ENCODE measurements at places on chromosomes 11 and 22.

- DNase-seq, result no peak
These were observed 11.2 kb upstream of the MDK start for GRCh38 chr11:46370253-46370652.

DNA sequence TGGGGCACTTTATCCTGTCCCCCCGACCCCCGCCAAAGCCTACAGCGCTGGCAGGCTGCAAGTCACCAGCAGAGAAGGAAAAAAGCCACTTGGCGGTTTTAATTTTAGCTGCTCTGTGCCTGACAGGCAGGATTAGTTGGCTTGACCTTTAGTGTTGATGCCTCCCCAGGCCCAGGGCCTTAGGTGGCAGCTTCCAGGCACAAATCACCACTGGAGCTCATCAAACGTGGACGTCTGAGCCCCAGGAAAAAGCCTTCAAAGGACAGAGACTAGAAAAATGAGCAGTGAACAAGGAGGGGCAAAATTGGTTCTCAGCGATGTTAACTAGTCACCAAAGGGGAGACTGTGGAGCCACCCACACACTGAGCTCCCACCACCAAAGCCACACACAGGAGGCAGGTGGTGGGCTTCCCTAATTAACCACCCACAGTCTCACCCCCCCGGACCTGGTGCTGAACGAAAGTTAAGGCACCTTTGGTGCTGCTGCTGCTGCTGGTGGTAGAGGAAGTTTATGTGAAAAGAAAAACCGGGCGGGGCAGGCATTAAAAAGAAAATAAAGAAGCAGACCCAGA lies 4.4 kb upstream of the PYGM start:
- no peak for DNase-seq

- no peak for DNase-seq
These were observed 122.1 kb upstream of the TTC12 start for GRCh38 chr11:113192121-113192925.

GRCh38 chr11:66268952-66269905 lies 790 bp downstream of the RAB1B start:
- no peak for DNase-seq

DNA sequence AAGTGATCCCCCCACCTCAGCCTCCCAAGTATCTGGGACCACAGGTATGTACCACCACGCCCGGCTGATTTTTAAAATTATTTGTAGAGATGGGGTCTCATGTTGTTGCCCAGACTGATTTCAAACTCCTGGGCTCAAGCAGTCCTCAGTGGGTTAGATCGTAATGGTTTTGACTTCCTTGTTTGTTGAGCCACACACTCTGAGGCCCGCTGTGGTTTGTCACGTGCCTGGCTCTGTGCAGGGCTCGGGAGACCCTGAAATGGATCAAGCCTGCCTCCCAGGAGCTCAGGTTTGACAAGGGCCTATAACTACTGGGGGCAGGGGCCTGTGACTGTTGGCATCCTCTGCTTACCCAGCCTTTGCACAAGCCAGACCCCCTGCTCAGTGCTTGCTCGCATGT lies 68.1 kb downstream of the MPPED1 start:
- no peak for DNase-seq
